ENCODE measurements at places on chromosomes 7 and 10.
A peak's percentile ranks its signal among the peaks of the same experiment; 100 is the strongest.

DNA sequence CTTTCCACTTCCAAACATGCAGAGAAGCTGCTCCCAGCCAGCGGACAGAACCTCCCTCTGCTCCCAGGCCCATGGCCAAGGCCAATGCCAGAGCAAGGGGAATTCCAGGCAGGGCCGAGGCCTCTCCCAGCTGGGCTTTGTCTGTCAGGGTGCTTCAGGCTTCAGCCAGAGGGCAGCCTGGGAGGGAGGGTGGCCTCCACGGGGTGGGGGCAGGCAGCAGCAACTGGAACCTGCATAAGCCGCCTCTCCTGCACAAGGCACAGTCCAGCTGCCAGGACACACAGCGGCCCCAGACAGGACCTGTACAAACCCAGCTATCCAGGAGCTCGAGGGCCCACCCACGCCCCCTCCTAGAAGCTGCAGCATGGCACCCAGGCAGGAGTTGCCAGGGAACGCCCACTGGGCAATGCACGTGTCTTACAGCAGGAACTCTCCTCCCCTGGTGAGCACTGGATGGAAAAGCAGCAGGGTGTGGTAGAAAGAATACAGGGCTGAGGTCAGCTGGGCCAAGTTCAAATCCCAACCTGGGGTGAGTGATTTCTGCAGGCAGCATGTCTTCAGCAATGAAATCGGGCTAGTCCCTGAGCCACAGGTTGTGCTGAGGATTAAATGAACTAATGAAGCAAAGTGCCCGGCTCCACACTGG, 7.6 kb downstream of the FAM53B start:
- no peak for DNase-seq

GRCh38 chr7:2845034-2845592, 1.0 kb upstream of the GNA12 start:
- no peak for DNase-seq

- DNase-seq = no peak
Observed at GRCh38 chr7:42880392-42880791, 31.5 kb downstream of the C7orf25 start.

- DNase-seq = no peak
Observed at GRCh38 chr10:123678376-123678775, 12.2 kb downstream of the GPR26 start.

DNA sequence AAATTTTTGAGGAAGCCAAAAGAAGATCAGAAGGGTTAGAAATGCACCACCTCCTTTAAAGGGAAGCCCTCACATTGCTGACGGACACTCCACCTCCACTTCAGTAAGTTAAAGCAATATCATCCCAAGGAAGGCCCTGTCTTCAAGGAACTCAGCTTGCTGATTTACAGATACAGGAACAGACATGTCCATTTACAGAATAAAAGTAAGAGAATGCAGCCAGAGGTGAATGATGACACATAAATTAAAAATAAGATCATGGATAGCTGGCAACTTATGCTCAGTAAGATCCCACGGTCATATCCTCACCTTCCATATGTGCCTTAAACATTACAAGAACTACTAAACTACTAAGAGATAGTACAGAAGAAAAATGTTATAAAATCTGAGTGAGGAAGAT, 20.4 kb downstream of the GRB10 start:
- no peak for DNase-seq

DNA sequence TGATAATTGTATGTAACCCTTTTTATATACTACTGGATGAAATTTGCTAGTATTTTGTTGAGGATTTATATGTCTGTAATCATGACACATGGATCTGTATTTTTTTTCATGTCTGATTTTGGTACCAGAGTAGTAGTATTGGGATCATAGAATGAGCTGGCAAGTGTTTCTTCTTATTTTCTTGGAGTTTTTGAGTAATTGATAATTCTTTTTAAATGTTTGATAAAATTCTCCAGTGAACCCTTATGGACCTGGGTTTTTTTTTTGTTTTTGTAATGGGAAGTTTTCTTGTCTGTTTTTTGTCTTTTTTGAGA, 28.4 kb downstream of the ZNF33A start:
- no peak for DNase-seq

DNA sequence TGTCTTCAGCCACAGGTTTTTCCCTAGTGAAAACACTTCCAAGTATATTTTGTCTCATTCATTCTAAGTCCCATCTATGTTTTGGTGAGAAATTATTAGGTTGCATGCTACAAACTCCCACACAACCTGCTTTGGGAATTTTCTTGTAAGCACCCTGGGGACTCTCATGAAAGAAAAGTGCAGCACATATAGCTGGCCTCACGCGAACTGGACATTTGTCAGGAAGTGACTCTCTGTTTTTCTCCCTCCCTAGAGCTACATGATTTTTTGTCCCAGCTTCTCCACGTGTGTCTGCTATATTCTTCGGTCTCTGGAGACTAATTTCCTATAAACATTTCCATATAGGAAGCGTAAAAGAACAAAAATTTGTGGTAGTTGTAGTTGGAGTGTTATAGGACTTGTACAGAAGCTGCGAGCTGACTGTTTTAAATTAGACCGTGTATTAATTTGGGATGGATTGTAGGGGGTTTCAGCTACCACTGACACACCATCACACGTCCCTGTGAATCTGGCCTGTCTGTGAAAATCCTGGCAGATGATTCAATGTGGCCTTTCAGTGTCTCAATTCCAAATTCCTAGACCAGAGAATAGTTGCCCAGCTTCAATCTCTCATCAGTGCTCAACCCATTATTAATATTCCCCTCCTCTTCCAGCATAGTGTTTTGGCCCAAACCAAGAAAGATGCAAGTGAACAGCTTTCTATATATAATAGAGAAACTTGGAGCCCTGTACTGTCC, 40.2 kb downstream of the ARL4A start:
- DNase-seq = no peak

DNA sequence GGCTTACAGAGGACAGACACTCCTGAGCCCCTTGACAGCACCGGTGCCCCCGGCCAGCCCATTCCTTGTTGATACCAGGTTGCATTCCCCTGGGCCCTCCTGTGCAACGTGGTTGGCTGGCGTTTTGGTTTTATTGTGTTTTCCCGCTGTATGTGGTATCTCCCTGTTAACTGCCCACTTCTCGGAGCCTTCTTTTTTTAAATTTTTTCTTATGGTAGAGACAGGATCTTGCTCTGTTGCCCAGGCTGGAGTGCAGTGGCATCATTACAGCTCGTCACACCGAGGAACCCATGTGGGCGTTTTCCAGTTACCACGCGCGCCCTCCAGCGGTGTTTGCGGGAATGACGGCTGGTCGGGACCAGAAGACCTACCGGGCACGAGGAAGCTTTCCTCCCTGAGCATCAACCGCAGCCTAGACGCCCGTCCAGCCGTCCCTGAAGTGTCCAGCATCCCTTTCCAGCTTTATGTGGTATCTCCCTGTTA, 16.9 kb upstream of the ZFAND2A start:
- peak; percentile 81 for DNase-seq

DNA sequence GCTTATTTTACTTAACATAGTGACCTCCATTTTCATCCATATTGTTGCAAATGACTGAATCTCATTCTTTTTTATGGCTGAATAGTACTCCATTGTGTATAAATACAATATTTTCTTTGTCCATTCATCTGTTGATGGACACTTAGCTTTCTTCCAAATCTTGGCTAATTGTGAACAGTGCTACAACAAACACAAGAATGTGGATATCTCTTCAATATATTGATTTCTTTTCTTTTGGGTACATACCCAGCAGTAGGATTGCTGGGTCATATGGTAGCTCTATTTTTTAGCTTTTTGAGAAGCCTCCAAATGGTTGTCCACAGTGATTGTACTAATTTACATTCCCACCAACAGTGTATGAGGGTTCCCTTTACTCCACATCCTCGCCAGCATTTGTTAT, 58.0 kb downstream of the CREB5 start:
- no peak for DNase-seq

DNA sequence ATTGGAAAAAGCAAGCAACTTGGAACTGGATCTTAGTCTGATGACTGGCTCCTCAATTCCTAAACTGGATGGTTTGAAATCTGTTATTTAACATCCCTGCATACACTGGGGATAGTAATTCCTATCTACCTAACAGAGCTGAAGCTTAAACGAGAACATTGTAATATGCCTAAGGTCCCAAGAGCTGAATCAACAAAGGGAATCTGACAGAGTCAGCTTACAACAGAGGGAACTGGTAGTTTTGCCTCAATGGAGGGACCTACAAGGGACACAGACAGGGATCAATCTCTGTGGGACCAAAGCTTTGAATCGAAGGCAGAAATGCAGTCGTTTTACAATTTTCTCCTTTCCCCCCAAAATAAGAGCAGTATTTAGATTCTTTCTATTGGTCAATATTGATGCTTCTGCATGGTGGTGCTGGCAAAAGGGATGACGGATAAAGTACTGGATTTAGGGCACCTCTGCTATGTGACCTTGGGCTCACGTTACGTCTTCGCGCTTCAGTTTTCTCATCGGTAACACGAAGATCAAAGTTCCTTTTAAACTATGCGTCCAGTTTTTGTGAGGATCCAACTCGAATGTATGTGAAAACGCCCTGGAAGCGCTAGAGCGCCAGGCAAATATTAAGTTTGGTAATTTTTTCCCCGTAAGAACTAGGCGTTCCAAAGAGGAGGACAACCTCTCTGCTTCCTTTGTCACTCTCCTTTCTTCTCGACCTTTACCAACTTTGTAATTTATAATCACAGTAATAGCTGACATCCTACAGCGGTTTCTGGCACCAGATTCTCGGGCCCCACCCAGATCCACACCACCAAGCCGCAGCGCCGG, 1.1 kb downstream of the ACTR1A start:
- DNase-seq = no peak

- no peak for DNase-seq
Observed at GRCh38 chr10:7956508-7956907, 98.0 kb upstream of the GATA3 start.

GRCh38 chr10:72277340-72277995, 3.7 kb downstream of the DDIT4 start:
- DNase-seq = no peak

Measured in stimulated activated CD4-positive, alpha-beta T cell treated with anti-CD3 and anti-CD28 coated beads, TNF-alpha, amount 100 ng/mL, for 48 hours (primary cell).